CD8-positive, alpha-beta memory T cell (primary cell): ENCODE measurements at places on chromosomes 16 and 17. TPM values are rescaled to one million over a fixed set of nuclear protein-coding genes. Genes with fewer than 3 reads are reported as not detected.

Gene PRRT2
- total RNA-seq: 1.2 TPM

- DNase-seq: no peak
Observed at GRCh38 chr16:68826652-68827051, 16.7 kb upstream of the TANGO6 start.

DNA sequence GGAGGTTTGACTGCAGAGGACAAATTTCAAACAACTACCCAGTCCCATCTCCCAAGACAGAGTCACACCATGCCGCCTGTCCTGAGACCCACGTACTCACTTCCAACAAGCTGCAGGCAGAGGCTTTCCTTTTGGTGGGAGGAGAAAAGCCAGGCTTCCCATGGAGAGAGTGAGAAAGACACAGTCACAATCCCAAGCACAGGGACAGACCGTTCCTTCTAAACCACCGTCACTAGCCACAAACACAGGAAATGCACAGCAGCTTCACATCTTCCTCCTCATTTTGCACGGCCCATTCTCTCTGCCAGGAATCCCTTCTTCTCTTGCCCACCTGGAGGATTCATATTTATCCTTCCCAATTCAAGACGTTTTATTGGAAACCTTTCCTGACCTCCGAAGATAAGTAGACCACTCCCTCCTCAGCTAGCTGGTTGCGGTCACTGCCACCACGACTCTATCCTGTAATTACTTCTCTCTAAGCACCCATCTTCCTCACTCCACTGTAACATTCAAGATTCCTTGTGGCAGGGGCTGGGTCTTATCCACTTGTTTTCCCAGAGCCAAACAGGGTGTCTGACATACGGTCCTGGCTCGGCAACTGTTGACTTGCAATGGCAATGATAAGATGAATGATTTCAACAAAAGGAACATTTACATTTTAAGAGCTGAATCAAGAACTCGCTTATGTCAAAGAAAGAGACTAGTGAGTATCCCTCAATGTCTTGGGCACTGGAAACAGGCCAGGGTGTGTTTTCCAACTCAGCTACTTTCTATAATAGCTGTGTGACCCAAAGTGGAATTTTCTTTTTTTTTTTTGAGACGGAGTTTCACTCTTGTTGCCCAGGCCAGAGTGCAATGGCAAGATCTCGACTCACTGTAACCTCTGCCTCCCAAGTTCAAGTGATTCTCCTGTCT is 87.6 kb downstream of the XYLT1 start:
- no peak for DNase-seq

GRCh38 chr16:48117217-48118105 is 38.3 kb downstream of the ABCC12 start:
- DNase-seq: peak; percentile 36

DNA sequence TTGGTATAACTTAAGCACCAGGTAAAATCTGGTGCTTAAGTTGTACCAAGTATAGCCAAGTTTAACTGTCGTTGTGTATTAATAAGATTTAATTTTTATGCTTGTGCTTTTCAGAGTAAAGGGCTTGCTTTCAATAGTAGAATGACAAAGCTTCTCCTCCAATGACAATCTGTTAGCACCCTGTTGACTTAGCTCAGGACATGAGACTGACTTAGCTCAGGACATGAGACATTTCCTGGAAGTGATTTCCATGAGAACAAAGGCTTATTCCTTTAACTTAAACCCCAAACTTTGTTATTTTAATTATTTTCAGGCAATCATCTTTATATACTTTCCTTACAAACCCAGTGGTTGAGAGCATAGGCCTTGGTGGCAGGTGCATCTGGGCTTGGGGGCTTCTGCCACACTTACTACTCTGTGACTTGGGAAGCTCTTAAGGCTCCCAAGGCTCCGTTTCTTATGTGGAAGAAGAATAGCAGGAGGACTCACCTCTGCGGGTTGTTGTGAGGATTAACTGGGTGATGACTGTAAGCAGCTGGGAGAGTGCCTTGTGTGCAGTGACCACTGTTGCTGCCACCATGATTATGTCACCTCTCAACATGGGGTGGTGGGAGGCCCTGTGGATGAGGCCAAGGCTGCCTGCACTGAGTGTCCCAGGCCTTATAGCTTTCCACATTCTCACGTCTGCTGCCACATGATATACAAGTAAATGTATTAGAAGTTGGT is 59.4 kb upstream of the CMIP start:
- no peak for DNase-seq

GRCh38 chr17:39757931-39758873 is 20.5 kb downstream of the GRB7 start:
- peak; percentile 82 for DNase-seq
